ENCODE measurements at places on chromosomes 12 and 14. TPM values are rescaled to one million over a fixed set of nuclear protein-coding genes. Genes with fewer than 3 reads are reported as not detected.

- peak; percentile 78 for DNase-seq
Measured at GRCh38 chr14:71371711-71372396, 464.6 kb downstream of the PCNX1 start.

DNA sequence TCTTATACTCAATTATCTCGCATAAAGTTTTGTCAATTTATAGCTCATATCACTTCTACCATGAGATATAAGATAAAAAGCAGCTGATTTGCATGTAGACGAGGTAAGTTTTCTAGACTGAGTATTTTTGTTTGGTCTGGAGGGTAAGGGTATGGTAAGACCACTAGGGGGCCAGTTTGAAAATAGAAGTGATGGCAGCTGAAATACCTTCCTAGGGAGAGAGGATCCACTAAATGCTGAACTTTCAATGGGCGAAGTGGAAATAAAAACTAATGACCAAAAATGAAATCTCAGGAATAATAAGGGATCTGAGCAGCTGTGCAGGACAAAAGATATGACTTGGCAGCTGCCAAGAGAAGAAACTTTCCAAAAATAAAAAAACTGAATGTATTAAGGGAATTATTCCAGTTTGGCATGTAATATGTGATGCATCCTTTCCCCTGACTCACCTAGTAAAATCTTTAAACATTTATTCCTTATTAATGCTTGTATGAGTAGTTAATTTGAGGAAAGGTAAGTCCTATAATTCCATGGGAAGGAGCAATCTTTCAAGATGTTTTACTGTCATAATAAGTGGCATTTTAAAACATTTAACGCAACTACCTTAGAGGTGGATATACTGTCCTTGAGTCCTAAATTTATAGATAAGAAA, 754.5 kb downstream of the C12orf50 start:
- peak; percentile 50 for DNase-seq

GRCh38 chr12:48356041-48356768, 5.5 kb upstream of the ZNF641 start:
- peak; percentile 86 for DNase-seq

GRCh38 chr14:92789457-92790089, 4.5 kb upstream of the GOLGA5 start:
- DNase-seq: no peak

DNA sequence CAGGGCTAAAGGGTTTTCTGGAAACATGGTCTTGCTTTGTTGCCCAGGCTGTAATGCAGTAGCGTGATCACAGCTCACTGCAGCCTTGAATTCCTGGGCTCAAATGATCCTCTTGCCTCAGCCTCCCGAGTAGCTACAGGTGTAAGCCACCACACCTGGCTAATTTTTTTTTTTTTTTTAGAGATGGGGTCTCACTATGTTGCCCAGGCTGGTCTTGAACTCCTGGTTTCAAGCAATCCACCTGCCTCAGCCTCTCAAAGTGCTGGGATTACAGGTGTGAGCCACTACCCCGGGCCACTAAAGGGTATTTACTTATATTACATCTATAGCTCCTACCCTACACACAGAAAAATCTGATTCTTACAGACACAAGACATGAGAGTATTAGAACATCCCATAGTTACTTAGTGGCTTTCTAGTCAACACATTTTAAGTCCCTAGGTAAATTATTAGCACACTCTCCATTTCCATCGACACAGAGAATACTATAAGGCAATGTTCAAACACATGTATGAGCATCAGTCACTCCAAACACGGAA, 6.2 kb upstream of the DCAF11 start:
- no peak for DNase-seq

GRCh38 chr14:61179061-61179690, 102.0 kb downstream of the TMEM30B start:
- peak; percentile 22 for DNase-seq

GRCh38 chr12:56631790-56632700, 1.9 kb upstream of the BAZ2A start:
- DNase-seq: peak; percentile 60

GRCh38 chr12:14803830-14804160, 325 bp downstream of the C12orf60 start:
- no peak for DNase-seq

DNA sequence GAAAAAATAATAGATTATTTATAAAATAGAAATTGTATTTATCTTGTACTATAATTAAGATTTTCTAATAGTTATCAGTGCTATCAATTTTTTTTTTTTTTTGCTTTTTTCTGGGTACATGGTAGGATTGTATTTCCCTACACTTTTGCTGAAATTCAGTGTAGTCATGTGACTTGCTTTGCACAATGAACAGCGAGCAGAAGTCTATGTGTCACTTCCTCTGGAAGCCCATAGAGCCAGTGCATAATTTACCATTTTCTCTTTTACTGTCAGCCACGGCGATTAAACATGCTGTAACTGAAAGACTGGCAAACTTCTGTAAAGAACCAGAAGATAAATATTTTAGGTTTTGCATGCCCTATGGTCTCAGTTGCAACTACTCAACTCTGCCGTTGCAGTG, 80.8 kb upstream of the PPP1R12A start:
- DNase-seq: no peak

- no peak for DNase-seq
Measured at GRCh38 chr14:101905614-101906013, 58.8 kb upstream of the DYNC1H1 start.

GRCh38 chr14:68423686-68424085, 369.2 kb downstream of the ZFP36L1 start:
- DNase-seq: no peak

GRCh38 chr14:92866181-92866752, 56.7 kb upstream of the CHGA start:
- no peak for DNase-seq

DNA sequence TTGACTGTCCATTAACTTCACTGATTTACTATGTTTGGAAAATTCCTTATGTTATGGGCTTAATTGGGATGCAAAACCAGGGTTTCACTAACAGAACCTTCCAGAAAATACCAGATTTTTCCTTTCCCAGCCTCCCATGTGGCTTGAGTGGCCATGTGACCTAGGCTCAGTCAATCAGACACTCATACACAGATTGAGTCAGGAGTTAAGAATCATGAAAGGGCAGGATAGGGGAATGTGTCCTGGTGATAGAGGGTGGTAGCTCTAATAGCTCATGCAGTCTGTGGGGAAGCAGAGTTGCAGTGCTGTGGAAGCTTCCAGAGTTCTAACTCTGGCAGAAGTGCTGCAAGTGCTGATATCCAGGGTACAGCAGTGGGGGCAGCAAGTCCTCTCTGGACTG, 134.1 kb upstream of the IFNG-AS1 start:
- no peak for DNase-seq

DNA sequence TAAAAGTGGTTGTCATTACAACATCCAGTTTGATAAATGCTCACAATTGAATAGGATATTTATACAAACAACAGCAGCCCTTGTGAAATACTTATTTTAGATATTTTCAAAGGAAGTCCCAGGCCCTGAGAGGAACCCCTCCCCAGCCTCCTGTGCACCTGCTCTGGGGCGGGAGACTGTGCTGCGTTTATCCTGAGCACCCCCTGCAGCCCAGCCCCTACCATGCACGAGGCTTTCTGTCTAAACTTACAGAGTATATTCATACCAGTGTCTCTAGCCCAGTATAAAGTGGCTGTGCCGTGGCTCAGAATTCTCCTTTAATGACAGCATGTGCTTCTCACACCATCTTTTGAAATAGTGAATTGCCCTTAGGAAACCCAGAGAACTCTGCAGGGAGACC, 1084.3 kb downstream of the TMEM121 start:
- no peak for DNase-seq

DNA sequence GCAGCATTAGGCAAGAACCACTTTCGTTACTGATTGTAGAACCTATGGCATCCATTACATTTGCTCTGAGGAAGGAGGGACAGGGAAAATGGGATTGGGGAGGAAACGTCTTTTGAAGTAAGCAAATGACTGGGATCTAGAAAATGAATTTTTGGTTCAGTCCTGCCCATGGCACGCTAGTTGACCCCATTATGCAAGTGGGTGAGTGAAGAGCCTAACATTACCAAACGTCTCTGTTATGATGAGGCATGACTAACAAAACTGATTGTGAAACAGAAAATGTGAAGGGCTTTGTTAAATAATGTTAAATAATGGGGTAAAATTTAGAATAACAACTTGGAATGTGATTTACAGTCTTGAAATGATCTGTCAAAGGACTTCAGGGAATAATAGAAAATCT, 38.9 kb downstream of the CPSF2 start:
- no peak for DNase-seq

GRCh38 chr12:28079539-28079938, 107.0 kb upstream of the PTHLH start:
- no peak for DNase-seq

GRCh38 chr12:4196805-4197420, 76.6 kb upstream of the CCND2 start:
- no peak for DNase-seq

- no peak for DNase-seq
Measured at GRCh38 chr14:69882116-69882864, 3.1 kb downstream of the SMOC1 start.

GRCh38 chr12:72468505-72468904, 196.3 kb downstream of the TRHDE start:
- no peak for DNase-seq

- DNase-seq: no peak
Measured at GRCh38 chr14:98227000-98227726, 1044.8 kb downstream of the BCL11B start.

- no peak for DNase-seq
Measured at GRCh38 chr14:65057695-65058094, 44.6 kb downstream of the MAX start.

CPNE6 gene
- not detected for total RNA-seq

ENO2 gene
- total RNA-seq: 30.2 TPM

IGF1 gene
- total RNA-seq: not detected

PIWIL1 gene
- total RNA-seq: not detected

RPL10L gene
- not detected for total RNA-seq

SLCO1A2 gene
- total RNA-seq: not detected

FAM186B gene
- 1.1 TPM for total RNA-seq

CD69 gene
- total RNA-seq: 0.75 TPM

C12orf54 gene
- total RNA-seq: not detected
